Fibroblast of lung (primary cell): ENCODE measurements at places on chromosomes 1 and 21. TPM values are rescaled to one million over a fixed set of nuclear protein-coding genes. Genes with fewer than 3 reads are reported as not detected.

DNA sequence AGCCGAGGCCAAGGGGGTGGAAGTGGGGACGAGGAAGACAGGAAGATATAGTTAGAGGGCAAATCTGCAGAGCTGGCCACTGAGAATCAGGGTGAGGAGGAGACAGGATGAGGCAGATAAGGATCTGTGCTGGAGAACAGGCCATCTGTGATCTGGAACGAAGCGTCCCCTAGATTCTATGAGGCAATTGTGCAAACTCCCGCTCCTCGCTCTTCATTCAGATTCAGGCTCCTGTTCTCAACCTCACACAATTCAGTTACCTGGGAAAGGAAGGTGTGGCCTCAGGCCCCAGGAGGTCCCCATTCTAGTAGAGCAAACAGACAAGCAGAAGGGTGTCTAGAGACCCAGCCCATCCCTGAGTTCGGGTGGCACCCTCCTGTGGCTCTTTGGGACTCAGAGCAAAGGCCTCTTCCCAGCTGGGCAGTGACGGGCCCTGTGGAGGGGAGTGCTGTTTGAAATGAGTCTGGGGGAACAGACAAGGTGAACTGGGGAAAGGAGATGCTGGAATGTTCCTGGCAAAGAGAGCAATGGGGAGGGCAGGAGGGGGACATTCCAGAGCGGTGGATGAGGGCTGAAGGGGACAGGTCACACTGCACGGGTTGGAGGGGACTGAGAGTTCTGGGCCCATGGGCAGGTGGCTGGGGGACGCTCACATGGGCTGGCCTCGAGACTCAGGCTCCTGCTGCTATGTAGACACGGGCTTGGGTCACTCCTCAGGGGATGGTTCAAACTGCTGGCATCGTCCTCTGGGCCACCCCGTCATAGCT lies 39.9 kb upstream of the AJAP1 start:
- DNase-seq, result no peak

- DNase-seq, result no peak
Measured at GRCh38 chr21:40080385-40080784, 213.1 kb downstream of the PCP4 start.

DNA sequence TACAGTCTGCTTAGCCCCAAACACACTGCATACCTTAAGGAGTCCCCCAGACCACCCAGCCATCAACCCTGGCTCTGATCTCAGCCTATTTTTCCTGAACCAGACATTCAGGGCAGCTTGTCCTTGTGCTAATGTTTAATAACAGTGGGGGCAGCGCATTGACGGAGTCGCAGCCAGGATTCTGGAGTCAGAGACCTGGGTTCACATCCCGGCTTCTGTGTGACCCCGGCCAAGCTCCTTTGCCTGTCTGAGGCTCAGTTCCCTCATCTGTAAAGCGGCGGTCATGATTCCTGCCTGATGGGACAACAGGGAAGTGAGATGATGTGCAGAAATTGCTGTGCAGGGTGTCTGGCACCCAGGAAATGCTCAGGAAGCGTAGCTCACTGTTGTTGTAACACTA lies 63.1 kb downstream of the MATN1 start:
- DNase-seq, result no peak

GRCh38 chr1:31373056-31373896 lies at the start of gene FABP3:
TSS of gene FABP3 (minus strand) at chr1:31373076. CDS start at chr1:31373014, 62 bp downstream.
- DNase-seq, result peak; percentile 78

- peak; percentile 23 for DNase-seq
Measured at GRCh38 chr1:69738458-69739250, 170.9 kb downstream of the LRRC7 start.

- DNase-seq, result no peak
Measured at GRCh38 chr1:159205225-159205624, 550 bp downstream of the ACKR1 start.

- peak; percentile 34 for DNase-seq
Measured at GRCh38 chr1:194045416-194045815, 859.0 kb upstream of the B3GALT2 start.

GRCh38 chr1:170853867-170854266 lies 81.5 kb upstream of the MROH9 start:
- DNase-seq, result no peak

DNA sequence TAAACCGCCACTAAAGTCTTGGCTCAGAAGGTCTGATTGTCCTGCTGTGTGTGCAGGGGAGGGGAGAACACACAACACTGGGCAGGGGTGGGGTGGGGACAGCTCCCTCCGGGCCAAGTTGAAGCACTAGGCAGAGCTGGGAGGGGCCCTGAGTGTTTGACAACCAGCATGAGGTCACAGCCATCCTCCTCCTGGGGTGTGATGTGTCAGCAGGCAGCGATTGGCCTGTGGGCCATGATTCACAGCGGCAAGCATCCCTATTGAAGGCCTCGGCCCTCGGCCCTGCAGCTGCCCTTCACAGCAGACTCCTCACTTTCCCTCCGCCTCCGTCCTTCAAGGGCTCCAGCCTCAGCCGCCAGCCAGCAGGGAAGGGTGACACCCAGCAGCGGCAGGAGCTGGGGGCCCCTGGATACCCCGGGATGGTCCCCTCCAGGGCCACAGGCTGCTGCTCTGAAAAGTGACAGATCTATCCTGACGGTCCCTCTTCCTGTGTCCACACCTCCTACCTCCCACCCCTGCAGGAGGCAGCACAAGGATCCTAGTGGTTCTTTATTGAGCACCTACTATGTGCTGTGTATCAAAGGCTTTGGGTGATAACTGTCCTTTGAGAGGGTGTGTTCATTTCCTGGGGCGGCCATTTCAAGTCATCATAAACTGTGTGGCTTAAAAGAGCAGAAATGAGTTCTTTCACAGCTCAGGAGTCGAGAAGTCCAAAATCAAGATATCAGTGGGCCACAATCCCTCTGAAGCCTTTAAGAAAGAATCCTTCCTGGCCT lies 66.0 kb upstream of the SLC25A33 start:
- peak; percentile 96 for DNase-seq

DNA sequence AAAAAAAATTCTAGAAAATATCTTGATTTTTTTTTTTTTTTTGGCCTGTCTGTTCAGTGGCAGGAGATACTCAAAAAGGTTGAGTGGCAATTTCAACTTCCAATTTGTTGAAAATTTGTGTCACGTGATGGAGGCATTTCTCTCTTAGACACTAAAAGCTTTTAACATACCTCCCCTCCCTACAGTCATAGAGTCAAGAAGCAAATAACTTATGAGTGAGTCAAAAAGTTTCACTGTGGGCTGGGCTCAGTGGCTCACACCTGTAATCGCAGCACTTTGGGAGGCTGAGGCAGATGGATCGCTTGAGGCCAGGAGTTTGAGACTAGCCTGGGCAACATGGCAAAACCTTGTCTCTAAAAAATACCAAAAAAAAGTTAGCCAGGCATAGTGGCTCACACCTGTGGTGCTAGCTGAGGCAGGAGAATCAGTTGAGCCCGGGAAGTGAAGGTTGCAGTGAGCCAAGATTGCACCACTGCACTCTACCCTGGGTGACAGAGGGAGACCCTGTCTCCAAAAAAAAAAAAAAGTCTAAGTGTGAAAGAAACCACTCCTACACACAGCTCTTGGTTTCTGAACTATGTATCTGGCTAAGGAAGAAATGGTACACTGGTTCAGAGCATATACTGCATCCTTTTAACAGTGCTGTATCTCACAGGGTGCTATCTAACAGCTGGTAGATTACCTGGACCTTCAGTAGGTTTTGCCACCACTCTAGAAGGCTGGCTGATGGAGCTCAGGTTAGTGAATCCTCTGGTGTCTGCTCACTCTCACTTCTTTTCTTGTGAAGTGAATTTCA lies 11.6 kb upstream of the BSDC1 start:
- DNase-seq, result no peak

GRCh38 chr1:219568733-219569132 lies 44.2 kb downstream of the ZC3H11B start:
- no peak for DNase-seq

The BRDT gene
- polyA plus RNA-seq, result not detected in 2 replicates

DNA sequence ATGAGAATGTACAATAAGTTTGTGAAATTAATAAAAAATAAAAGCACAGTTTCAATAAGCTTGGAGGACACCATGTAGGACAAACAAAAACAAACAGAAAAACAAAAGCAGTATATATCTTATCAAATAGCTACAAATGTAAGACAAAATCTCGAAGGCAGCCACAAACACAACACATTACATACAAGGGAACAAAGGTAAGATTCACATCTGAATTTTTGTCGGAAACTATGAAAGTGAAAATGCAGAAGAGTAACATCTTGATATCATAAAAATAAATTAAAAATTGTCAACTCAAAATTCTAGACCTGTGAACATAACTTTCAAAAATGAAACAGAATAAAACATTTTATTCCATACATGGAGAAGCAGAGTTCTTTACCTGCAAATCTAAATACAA lies 1049.5 kb upstream of the ADGRL2 start:
- no peak for DNase-seq

DNA sequence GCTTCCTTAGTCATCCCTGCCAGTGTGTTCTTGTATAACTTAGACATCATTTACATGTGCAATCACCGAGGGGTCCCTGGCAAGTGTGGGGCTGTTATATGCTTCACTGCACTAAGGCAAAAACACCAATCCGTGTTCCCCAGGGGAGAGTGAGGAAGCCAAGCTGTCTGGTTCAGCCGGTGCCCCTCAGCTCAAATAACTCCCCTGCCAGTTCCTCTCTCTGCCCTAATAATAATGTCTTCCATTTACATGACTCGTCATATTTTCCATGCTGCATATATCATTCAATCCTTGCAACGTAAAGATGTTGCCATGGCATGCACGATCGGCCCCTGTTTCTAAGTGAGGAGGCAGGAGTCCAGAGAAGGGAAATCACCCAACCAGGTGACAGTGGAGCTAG lies 24.4 kb upstream of the NDC1 start:
- DNase-seq, result no peak

DNA sequence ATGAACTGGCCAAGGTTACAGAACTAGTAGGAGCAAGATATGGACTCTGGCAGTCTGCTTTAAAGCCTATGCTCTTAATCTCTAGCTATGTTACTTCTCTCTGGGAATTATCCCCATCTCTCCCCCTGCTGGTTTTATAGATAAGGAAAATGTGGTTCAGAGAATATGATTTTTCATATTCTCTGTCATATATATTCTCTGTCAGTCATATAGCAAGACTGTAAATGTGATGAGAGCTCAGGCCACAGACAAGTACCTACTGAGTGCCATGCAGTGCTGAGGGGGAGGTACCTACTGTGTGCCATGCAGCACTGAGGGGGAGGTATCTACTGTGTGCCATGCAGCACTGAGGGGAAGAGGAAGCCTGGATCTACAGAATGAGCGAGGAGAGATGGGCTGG lies 220.3 kb upstream of the FGGY start:
- DNase-seq, result no peak

The CLCNKB gene
- 0.07 and 0.09 TPM in 2 replicates for polyA plus RNA-seq

DNA sequence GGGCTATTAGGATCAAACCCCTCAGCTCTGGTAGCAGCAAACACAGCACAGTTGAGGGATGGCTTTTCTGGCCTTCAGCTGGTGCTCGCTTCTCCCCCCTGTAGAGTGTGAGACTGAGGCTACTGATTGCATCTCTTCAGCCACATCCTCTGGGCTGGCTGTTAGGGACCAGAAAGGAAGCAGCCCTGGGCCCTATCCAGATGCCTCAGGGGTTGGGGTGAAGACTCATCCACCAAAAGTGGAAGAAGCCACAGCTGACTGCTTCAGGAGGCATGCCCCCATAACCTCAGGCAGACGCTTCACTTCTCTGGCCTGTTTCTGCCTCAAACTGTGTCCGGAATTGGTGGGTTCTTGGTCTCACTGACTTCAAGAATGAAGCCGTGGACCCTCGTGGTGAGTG lies 6.2 kb upstream of the TMEM200B start:
- no peak for DNase-seq

- DNase-seq, result peak; percentile 80
Measured at GRCh38 chr1:109931189-109931731, 20.6 kb downstream of the CSF1 start.

The MED8 gene
- 45.8 and 49.7 TPM in 2 replicates for polyA plus RNA-seq

GRCh38 chr21:44291078-44291935 lies 5.6 kb downstream of the AIRE start:
- DNase-seq, result no peak

- DNase-seq, result no peak
Measured at GRCh38 chr1:94335447-94335846, 82.7 kb upstream of the ABCD3 start.

GRCh38 chr1:25971811-25972180 lies 26.1 kb downstream of the PAFAH2 start:
- DNase-seq, result no peak

The MYBPH gene
- 0.71 and 5.5 TPM in 2 replicates for polyA plus RNA-seq
